ENCODE measurements at places on chromosomes 4 and X.

DNA sequence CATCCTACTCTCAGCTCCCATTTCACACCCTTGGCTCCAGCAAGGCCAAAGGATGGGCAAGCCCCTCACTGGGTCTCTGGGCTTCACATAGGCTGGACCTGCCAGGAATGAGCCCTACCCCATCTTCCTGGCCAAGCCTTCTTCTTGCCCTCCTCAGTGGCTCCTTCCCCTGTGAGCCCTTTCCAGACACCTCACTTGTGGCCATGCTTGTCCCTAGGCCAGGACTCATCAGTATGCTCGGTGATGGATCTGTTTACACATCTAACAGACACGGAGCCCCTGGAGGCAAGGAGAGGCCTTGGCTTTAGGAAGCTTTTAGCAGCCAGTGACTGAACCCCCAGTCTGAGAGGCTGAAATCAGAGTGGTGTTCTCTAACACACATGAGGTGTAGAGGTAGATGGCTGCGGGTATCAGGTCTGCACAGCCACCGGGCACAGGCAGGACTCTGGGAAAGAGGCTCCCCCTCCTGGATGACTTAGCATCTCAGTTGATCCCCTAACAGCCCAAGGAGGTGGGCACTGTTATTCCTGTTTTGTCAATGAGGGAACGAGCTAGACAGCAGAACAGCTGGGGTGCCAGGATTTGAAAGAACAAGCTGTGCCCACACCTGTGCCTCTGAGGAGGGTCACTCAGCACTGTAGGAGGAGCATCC is 44.8 kb downstream of the PPP2R2C start:
- DNase-seq: no peak

GRCh38 chr4:55372259-55372658 is 23.5 kb upstream of the TMEM165 start:
- no peak for DNase-seq

- no peak for DNase-seq
Measured at GRCh38 chrX:103396186-103396585, 19.8 kb downstream of the BEX3 start.

DNA sequence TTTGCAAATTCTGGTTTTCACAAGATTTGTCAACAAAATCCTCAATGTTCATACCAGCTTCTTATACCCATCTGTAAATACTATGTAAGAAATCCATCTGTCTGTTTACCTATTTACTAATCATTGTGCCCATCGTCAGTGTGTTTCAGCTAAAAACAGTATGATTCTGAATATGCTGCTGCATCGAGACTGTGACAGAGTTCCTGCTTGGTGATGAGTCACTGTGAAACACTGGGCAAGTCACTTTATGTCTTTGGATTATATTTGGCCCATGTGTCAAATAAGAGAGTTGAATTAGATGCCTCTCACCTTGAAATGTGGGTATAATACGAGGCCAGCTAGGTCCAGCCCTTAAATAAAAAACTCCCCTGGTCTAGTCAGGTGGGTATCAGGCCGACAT is 79.3 kb downstream of the CBLL2 start:
- no peak for DNase-seq

DNA sequence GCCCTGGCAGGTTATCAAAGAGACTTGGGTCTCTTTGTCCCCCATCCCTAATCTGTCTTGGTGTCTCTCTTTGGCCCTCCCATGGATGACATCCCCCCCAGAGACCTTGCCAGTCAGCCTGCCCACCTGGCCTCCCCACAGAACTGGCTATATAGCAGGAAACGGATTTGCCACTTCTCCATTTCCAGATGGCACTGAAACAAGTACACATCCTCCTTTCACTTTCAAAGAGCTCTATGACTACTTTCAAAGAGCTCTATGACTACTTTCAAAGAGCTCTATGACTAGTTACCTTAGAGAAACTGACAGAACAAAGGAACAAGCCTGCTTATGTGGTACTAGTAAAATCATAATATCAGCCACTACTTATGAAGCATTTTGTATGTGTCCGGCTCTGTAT is 175.3 kb downstream of the MAML3 start:
- DNase-seq: no peak

- DNase-seq: no peak
Measured at GRCh38 chr4:13207226-13207625, 276.9 kb downstream of the RAB28 start.

DNA sequence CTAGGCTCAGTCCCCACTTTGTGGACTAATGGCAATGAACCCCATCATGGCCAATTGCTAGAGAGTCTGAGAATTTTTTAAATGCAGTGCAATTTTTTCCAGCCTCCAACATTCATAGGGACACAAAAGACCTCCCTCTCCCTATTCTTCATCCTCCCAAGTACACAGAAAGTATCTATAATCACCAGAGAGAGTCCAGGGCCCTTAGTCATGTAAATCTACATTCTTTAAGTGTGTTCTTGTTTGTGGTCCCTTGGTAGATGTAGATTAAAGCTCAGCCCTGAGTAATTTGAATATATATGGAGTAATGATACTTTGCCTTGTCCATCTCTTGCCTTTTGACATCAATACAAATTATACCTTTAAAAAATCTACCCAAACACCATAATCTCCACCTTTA is 51.3 kb upstream of the ATXN3L start:
- DNase-seq: no peak

DNA sequence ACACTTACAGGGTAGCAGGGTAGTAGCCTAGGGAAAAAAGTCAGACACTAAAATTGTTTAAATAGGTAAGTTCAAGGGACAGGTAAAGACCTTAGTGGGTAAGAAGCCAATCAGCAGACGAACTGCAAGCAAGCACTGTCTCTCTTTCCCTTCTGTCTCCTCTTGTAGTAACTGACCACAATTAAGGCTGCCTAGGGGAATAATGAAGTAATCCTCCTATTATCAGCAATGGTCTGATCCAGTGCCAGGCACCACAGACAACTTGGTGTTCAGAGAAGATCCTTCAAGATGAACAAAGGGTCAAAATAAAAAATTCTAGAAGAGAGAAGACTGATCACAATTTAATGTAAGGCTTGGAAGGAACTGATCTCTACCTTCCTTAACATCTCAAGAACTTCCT is 62.9 kb downstream of the ELOVL6 start:
- DNase-seq: no peak

DNA sequence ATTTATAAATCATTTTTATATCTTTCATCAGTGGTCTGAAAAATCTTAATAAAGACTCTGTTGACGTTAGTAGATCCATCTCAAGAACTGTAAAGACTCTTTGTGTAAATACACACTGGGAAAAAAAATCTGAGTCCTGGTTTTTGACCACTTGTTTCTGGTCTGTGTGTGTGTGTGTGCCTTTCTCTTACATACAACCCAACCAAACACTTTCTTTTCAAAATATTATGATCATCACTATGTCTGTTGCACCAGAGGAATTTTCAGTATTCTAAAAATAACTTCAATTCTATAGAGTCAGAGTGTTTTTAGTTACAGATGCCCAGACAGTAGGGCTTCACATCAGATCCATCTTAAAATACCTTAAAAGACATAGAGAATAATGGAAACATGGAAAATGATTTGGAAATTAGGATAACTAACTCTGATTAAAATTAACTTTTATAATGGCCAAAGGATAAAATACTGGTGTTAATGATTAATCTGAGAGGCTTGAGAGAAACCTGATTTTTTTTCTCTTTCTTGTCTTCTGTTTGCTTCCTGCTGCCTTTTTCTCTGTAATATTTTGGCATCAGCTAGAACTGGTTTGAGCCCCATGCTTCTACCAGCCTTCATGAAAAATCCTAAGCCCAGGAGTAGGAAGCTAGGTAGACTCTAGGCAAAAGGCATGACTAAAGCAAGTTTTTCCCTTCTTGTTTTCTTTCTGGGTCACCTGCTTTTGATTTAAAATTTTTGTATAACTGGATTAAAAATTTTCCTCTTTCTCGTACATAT is 99.7 kb downstream of the ATXN3L start:
- no peak for DNase-seq

GRCh38 chr4:48429709-48430474 is 53.3 kb upstream of the SLC10A4 start:
- no peak for DNase-seq

GRCh38 chr4:56817840-56818491 is 3.5 kb downstream of the SPINK2 start:
- no peak for DNase-seq

DNA sequence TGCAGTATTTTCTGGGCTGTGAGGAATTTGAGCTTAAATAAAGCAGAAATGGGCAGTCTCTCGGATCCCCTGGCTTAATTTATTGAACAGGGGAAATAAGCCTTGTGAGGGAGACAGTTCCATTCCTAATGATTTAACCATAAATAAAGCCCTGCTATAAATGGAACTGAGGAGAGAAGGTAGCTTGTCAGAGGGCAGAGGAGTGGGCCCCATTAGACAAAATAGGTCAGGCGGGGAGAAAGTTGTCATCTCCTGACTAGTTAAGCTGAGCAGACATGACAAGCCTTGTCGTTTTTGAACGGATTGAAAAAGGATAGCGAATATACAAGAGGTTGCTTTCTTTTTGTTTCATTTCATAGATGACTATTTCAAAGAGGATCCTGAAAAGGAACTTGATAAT is 39.3 kb downstream of the SMPX start:
- DNase-seq: no peak

DNA sequence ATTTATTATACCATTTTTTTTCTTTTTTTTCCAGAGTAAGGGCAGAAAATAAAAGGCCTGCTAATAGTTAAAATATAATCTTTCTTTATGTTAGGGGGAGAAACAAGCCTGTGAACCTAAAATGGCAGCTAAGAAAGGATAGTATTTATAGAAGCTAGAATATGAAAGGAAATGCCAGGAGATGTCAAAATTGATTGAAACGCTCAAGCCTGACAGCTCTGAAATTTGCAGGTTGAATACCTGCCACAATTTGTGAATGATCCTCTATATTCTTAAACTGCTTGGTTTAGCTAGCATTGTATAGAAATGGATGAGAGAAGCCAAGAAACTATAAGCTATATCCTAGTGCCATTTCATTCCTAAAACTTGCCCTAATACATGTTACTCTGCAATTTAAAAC is 757.3 kb upstream of the PABPC4L start:
- no peak for DNase-seq

DNA sequence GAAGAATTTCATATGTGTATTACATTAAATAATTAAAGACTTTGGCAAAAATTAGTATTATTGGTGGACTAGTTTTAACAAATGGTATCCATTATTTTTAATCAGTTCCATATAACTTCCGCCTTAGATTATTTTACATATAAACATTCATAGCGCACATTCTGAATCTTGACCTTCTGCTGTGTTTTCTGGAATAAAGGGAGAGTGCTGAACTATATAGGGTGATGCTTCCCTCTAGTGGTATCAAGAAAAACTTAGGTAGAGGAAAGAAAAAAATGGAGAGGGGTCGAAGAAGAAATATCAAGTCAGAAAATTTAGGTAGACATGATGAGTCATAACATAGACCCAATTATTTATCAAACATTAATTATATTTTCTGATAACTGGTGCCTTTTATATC is 155.6 kb upstream of the PACRGL start:
- DNase-seq: no peak

DNA sequence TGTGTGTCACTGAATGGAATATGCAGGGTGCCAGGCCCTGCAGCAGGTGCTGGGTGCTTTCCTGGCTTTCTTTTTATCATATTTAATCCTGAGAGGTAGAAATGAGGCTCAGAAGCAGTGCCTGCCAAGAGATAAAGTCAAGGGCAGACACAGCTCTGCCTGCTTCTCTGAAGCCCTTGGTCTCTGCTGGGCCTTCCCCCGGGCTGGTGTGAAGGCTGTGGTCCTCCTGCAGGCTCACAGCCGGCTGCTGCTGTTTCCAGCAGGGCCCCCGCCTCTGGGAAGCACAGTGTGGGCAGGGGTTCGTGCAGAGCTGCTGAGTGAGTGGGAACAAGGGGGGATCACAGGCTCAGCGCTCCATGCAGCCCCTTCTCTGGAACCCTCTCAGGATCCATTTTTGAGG is 49.6 kb downstream of the TBC1D14 start:
- no peak for DNase-seq

DNA sequence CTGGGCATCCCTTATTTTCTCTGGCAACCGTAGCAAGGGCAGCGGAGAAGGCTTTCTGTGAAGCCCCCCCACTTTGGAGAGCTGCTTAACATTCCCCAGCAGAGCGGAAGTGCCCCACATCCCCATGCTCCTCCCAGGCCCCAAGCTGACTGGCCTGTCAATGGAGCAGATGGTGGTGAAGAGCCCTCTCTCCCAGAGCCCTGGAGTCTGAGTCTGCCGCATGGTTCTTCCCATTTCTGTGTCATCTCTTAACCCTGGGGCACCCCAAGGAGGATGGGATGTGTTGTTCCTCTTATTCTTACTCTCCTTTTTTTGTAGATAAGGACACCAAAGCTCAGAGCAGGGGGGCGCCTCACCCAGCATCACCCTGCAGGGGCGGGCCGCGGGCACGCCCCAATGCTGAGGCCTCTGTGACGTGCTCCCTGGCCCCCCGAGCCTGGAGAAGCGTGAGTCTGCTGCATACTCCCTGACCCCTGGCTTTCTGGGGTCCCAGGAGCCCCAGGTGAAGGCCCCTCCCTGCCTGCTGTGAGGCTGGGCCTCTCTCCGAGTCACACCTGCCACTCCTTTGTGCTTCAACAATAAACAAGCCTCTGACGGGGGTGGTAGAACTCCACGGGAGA is 35.9 kb downstream of the ADRA2C start:
- DNase-seq: no peak

DNA sequence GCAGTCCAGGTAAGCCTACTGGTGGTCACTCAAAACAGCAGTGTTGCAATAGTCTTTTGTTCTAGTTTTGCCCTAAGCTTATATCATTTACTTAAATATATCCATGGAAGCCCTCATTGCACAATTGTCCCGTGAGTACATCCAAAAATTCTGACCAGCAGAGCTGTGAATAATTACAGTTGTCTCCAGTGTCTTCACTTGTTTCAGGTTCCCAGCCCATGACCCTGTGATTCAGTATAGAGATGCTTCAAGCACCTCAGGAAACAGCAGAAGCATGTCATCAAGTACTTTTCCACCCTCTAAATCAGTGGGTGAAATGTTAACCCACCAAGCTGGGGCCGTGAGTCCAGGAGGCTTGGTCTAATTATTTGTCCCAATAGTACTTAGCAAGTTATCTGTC is 214.9 kb upstream of the RPS6KA3 start:
- DNase-seq: no peak

DNA sequence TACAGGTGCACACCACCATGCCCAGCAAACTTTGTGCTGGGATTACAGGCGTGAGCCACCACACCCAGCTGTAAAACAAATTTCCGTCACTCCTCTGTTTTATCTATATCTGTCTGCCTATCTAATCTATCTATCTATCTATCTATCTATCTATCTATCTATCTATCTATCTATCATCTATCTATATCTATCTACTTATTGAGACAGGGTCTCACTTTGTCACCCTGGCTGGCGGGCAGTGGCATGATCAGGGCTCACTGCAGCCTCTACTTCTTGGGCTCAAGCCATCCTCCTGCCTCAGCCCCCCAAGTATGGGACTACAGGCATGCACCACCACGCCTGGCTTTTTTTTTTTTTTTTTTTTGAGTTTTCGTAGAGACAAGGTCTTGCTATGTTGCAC is 20.6 kb downstream of the AKAP14 start:
- no peak for DNase-seq

GRCh38 chr4:152385551-152385950 is 150.3 kb downstream of the FBXW7 start:
- no peak for DNase-seq

GRCh38 chr4:36551697-36552214 is 270.3 kb downstream of the DTHD1 start:
- no peak for DNase-seq

All from esophagus squamous epithelium (tissue), 5 donors.